ENCODE measurements at places on chromosomes 1 and 21. TPM values are rescaled to one million over a fixed set of nuclear protein-coding genes. Genes with fewer than 3 reads are reported as not detected.

DNA sequence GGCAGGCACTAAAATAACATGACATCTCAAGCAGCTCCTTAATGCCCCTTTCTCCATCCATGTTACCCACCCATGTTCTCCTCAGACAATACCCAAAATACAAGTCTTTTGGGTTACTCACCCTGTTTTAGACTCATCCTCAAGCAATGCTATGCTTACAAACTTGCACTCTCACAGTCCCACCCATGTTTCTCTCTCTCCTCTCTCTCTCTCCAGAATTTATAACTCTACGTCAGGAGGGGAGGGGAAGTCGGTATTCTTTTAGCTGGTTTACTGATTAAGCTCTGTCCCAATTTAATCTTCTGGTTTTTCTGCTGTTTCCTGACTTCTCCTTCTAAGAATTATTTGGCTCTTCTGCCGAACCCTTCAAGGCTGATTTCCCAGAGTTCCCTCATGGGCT, 98.0 kb upstream of the NR5A2 start:
- H3K27me3 ChIP-seq, result peaks cover 2% of the 10 kb centered on the region
- no peak overlapping the region for H3K27ac ChIP-seq
- DNase-seq, result no peak
- no peak overlapping the region for H3K4me3 ChIP-seq
- H3K36me3 ChIP-seq, result no peaks in the 10 kb centered on the region
- H3K4me1 ChIP-seq, result peaks cover 7% of the 10 kb centered on the region

ARPC5 gene
- 638 TPM for polyA plus RNA-seq

- H3K4me1 ChIP-seq, result no peaks in the 10 kb centered on the region
- no peak overlapping the region for H3K27ac ChIP-seq
- no peak overlapping the region for H3K4me3 ChIP-seq
- H3K27me3 ChIP-seq, result no peaks in the 10 kb centered on the region
- no peaks in the 10 kb centered on the region for H3K36me3 ChIP-seq
Measured at GRCh38 chr1:54156201-54156600, 3.4 kb upstream of the CDCP2 start.

DNA sequence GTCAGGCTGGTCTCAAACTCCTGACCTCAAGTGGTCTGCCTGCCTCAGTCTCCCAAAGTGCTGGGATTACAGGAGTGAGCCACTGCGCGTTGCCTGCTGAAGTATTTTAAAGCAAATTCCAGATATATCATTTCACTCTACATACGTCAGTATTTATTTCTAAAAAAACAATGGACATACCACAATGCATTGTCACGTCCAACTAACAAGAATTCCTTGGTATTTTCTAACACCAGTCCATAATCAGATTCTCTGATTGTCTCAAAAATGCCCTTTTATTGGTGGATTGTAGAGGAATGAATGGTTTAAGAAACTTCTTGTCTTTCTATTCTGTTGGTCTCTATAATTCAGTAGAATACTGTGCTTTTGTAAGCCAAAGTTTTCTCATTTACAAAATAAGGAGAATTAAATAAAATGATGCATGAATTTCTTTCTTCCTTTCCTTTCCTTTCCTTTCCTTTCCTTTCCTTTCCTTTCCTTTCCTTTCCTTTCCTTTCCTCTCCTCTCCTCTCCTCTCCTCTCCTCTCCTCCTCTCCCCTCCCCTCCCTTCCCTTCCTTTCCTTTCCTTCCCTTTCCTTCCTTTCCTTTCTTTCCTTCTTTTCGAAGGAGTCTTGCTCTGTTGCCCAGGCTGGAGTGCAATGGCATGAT, 55.8 kb downstream of the VPS13D start:
- DNase-seq, result no peak
- H3K27me3 ChIP-seq, result peaks cover 1% of the 10 kb centered on the region
- peaks cover 3% of the 10 kb centered on the region for H3K4me1 ChIP-seq
- H3K4me3 ChIP-seq, result no peak overlapping the region
- peaks cover 49% of the 10 kb centered on the region for H3K36me3 ChIP-seq

ELF3 gene
- polyA plus RNA-seq, result not detected

IL10RB gene
- polyA plus RNA-seq, result 45.9 TPM
